Fibroblast of villous mesenchyme (primary cell): ENCODE measurements at places on chromosomes 2 and 18.

DNA sequence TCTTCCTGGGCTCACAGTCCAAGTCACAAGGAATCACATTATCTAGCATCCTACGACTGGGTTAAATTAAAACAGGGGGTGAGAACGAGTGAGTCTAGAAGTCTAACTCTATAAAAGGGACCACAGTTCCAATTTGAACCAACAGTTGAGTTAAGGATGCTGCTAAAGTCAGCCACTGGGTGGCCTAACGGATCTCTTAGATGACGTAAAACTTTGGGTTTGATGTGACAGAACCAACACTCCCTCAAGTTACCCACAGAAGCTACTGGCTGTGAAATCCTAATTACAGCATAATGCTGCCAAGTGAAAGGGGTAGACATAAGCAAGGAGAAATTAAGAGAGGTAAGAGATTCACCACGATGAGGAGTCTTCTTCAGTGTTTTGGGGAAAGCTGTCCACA is 32.7 kb upstream of the RUFY4 start:
- peak; percentile 12 for DNase-seq

GRCh38 chr2:105812180-105813044 is 67.7 kb downstream of the NCK2 start:
- DNase-seq = peak; percentile 83

GRCh38 chr18:13452871-13453680 is 234.5 kb downstream of the LDLRAD4 start:
- no peak for DNase-seq

DNA sequence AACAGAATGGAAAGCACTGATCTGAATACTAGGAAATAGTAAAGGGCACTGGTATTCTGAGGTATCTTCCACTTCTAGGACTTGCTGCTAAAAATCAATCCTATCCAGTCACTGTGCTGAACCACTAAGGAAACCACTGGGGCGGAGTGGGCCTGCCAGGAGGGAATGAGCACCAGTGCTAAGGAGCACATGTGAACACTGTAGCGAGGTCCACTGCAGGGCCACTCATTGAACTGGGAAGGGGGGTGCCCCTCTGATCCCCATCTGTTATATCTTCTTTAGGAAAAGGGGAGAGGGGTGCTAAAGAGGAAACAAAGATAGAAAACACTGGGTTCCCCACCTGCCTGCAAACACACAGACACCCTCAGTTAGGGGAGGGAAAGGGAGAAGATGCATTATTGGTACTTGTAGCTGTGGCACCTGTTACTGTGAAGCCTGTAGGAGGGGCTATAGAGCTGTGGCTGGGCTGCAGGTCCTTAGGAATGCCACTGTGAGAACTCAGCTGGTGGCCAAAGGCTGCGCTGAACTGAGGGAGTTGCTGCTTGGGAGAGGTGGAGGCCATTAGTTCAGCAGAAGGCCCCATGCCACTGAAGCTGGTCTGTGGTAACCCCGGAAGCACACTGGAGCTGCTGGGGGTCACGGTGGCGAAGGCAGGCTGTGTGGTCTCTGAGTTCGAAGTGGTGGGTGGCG is 81.8 kb downstream of the INO80D start:
- DNase-seq = peak; percentile 33

GRCh38 chr2:179528576-179529069 is 264.0 kb upstream of the SESTD1 start:
- no peak for DNase-seq

GRCh38 chr2:200311139-200311538 is 4.6 kb downstream of the SPATS2L start:
- no peak for DNase-seq

DNA sequence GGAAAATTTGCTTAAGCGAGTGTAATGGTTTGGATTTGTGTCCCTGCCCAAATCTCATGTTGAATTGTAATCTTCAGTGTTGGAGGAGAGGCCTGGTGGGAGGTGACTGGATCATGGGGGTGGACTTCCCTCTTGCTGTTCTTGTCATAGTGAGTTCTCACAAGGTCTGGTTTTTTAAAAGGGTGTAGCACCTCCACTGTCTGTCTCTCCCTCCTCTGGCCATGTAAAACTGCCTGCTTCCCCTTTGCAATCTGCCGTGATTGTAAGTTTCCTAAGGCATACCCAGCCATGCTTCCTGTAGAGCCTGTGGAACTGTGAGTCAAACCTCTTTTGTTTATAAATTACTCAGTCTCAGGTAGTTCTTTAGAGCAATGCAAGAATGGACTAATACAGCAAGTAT is 6.6 kb downstream of the YIPF4 start:
- DNase-seq = no peak

DNA sequence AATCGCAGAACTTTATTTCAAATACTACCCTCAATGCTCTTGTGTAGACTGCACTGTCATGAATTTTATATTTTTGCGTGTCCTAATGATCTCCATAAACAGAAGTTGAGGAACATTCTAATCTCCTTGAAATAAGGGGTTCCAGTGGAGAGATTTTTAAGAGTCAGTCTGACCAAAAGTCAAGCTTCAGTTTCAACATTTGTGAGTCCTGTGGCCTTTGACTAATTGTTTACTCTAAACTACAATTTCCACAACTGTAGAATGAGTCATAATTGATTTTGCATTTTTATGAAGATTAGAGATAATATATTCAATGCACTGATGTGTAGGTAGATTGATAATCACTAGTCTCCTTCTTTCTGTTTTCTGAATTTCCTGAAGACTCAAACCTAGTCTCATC is 720.3 kb upstream of the ID2 start:
- no peak for DNase-seq

DNA sequence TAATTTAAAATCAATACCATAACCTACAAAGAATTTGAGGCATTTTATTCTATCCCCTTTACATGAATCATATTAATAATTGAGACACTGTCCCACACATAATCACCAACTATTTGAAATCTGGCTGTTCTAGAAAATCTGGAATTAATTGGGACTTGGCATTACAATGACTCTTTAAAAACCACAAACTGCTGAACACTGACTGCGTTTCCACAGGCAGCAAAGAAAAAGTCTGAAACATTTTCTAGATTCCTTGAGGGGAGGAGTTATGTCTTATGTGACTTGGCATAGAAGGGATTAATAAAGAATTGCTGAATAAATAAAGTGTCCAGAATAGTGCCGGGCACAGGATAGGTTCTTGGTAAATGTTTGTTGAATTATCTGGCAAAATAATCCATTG is 61.4 kb downstream of the GPR39 start:
- peak; percentile 20 for DNase-seq

DNA sequence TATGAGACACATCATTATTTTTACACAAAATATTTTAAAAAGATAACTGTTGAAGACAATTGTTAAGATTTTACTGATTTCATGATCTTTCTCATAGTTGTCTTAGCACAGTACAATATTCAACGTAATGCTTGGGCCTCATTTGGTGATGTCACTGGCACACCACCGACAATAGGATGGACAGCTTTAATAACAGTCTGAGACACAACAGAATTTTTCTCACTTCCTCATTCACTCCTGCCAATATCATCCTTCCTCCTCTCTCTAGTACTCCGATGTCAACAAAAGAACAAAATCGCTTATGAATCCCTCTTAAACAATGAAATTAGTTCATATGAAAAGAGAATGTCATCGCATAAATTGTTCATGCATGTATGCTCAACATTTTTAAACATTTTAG is 461.9 kb upstream of the CDH7 start:
- no peak for DNase-seq

DNA sequence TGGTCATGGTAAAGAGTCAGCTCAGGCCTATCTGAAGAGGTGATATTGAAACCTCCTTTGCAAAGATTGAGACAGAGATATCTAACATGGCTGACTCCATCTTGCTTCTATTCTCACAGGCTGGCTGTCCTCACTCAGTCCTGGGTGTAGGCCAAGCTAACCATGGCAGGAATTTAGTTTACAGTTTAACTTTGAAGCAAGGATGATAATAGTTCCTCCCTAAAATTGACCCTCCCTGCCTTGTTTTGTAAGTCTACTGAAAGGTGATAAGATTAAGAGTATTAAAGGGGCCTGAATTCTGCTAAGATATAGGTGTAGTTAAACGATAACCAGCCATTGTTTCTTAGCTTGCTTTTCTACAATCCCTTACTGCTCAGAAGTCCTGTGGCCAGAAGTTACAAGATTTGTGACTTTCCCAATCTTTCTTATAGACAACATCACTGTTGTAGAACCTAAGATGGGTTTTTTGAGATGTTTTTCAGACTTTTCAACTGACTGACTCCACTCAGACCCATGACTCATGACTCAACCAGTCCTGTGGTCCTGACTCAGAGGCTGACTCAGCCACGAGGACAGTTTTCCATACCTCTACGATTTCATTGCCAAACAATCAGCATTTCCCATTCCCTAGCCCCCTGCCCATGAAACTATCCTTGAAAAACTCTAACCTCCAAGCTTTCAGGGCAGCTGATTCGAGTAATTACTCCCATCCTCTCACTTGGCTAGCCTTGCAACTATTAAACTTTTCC is 195.7 kb upstream of the SESTD1 start:
- DNase-seq = peak; percentile 91

- DNase-seq = peak; percentile 56
These were observed 27.5 kb downstream of the STAMBP start for GRCh38 chr2:73856214-73856613.

DNA sequence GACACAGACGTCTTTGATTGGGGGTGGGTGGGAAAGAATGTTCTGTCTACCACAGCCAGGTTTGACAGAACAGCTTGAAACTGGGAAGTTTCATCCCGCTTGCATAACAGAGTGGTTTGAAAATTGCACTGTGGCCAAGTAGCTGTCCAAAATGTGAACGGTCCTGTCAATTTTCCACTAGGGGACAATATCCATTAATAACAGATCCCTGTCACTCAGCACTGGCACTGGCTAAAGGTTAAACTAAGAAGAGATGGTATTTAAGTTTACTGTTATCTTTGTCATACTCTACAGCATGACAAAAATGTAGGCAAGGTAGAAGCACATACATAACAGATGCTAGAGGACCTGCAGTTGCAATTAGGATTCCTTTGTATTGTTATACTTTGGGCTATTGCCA is 55.6 kb upstream of the ACMSD start:
- no peak for DNase-seq

GRCh38 chr2:113169002-113169530 is 4.7 kb upstream of the PSD4 start:
- no peak for DNase-seq

DNA sequence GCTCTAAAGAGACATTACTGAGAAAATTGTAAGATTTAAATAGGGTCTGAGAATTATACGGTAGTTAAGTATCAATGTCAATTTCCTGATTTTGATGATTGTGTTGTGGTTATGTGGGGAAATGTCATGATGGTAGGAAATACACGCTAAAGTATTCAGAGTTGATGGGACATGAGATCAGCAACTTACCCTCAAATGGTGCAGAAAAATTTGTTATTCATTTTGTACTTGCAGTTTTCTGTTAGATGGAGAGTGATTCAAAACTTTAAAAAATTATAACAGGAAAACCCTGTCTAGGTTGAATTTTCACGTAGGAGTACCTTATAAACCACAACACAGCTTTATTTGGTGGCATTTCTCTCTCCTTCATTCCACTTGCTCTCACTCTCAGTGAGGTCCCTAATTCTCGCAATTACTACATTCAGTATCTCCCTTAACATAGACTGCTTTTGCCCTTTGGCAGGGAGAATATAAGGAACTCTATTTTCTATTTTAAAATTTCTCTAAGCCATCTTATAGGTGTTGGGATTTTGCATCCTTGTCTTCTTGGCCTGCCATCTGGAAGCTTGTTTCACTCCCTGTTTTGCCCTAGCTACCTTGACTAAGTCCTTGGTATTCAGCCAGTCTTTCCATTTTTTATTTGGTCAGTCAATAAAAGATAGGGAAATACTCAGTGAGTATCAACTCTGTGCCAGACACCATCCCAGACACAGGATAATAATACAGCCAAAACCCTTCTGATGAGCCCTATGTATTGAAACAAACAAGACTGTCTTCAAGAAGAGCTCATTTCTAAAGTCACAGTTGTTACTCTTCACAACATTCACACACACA is 550.6 kb upstream of the ACVR2A start:
- DNase-seq = no peak

- no peak for DNase-seq
These were observed 66.3 kb upstream of the GLI2 start for GRCh38 chr2:120669121-120669952.

GRCh38 chr2:70690846-70691245 is 77.2 kb downstream of the ADD2 start:
- no peak for DNase-seq

DNA sequence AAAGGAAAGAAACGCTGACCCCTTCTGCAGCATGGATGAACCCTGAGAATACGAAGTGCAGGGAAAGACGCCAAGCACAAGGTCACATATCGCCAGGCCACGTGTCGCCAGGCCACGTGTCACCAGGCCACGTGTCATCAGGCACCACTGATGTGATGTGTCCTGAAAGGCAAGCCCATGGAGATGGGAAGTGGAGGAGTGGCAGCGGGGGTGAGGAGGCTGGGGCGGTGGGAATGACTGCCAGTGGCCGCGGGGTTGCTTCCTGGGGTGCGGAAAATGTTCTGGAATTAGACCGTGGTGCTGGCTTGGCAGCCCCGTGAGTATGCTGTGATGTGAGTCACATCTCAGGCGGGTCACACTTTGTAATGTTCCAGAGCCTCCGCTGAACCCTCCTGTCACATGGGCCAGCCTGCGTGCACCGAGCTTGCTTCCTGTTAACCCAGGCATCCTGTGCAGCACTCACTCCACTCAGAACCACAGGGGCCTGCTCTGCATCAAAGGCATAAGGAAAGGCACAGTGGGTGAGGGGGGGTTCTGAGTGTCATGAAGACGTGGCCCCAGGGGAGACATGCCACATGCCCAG is 39.0 kb downstream of the SLC66A2 start:
- DNase-seq = peak; percentile 11

DNA sequence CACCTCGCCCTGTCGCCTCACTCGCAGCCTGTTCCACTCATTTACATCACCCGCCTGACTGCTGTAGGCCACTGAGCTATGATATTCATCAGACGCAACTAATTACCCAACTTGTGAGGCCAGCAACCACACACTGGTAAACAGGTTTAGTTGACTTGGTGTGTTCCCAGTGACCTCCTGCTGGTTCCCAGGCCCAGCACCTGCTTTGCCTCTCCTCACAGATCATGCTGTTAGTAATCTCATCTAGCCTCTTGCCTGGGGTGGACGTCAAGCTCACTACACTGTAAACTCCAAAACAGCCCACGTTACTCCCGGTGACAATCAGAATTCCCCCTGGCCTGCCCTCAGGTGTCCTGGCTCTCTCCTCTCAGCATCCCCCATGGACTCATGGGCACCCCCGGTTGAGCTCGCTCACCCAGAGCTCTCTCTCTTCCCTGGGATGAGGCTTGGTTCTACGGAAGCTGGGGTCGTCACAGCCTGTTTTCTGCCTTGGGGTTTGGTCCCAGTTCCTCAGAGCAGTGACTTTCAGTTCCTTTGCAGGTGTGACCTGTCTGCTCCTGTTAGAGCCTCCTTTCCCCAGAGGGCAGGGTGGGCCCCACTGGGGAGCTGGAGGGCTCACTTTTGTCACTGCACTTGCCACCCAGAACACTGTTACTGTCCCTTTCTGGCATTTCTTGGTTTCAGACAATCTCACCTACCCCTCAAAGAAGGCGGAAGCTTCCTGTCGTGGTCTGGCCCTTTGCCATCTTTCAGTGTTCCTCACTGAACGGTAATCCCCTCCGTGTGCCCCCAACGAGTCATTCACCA is 40.3 kb downstream of the INPP5D start:
- no peak for DNase-seq

- DNase-seq = no peak
These were observed 2.0 kb upstream of the TYMS start for GRCh38 chr18:655445-655844.

- no peak for DNase-seq
These were observed 84.8 kb downstream of the AQP4 start for GRCh38 chr18:26780520-26781325.
